ENCODE measurements at places on chromosomes 11 and 22. TPM values are rescaled to one million over a fixed set of nuclear protein-coding genes. Genes with fewer than 3 reads are reported as not detected.

DNA sequence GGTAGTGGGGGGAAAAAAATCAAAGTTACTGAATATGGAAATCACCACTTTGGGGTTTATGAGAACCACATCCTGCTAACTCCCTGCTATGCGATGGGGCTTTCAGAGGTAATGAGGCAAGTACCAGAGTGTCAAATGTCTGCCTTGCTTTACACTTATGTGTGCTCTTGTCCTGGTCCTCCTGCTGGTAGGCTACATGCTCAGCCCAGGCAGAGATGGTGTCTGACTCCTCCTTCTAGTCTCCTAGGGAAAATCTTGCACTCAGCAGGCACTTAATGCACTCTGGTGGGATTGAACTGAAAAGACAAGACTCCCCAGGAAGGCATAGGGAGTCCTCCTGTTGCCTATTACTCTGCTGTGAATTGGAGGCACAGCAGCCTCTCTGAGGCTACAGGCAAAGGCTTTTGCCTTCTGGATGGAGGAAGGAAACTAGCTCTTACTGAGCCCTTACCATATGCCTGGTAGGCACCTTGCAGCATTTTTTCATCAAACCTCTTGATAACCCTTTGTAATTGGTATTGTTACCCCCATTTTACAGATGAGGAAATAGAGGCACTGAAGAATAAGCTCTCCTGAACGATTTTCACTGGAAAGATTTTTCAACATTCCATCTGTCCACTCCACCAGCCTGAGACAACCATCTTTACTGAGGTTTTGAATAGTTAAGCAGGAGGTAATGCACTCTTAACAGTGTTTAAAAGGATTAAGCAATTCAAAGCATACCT lies 132.1 kb upstream of the PAX6 start:
- no peak for DNase-seq
- no peak overlapping the region for H3K4me3 ChIP-seq
- H3K27me3 ChIP-seq, result no peaks in the 10 kb centered on the region
- H3K4me1 ChIP-seq, result no peaks in the 10 kb centered on the region
- no peaks in the 10 kb centered on the region for H3K36me3 ChIP-seq
- no peak overlapping the region for H3K27ac ChIP-seq

DNA sequence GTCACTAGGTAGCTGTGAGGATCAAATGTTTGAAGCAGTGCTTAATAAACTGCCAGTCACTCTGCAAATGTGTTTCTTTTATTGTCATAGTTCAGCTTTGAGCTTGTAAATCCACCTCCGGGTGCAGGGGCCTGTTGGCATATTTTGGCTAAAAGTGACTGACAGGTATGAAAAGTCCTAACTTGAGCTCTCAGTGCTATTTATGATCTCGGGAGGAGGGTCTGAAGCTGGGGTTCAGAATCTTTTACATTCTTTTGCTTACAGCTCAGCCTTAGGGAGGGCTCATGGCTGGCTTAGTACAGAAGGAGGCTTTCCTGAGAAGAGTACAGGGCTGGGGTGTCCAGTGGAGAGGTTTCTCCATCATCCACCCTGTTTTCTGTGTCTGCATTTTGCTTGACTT lies 1.5 kb downstream of the ASPHD2 start:
- no peaks in the 10 kb centered on the region for H3K36me3 ChIP-seq
- H3K27me3 ChIP-seq, result no peaks in the 10 kb centered on the region
- H3K27ac ChIP-seq, result no peak overlapping the region
- H3K4me1 ChIP-seq, result no peaks in the 10 kb centered on the region
- DNase-seq, result no peak

DNA sequence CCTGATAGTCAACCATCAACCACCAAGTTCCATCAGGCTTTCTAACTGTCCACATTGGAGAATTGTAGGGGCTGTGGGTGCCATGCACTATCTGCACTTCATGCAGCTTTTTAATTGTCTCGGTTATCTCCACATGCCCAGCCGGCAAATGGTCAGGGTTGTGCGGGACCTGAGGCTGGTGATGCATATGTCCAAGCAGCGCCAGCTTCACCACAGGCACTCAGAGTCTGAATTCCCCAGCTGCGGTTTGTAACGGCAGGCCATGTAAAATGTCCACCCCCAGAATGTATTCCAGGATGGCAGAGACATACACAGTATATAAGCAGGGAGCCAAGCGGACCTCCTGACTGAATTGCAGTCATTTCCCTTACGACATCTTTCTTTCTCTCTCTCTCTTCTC lies 435.6 kb downstream of the DYNC2H1 start:
- H3K27ac ChIP-seq, result no peak overlapping the region
- H3K36me3 ChIP-seq, result no peaks in the 10 kb centered on the region
- no peaks in the 10 kb centered on the region for H3K27me3 ChIP-seq
- DNase-seq, result no peak
- H3K4me1 ChIP-seq, result no peaks in the 10 kb centered on the region

- no peaks in the 10 kb centered on the region for H3K36me3 ChIP-seq
- H3K27ac ChIP-seq, result no peak overlapping the region
Observed at GRCh38 chr11:93904716-93905115, 54.3 kb upstream of the VSTM5 start.

GRCh38 chr11:17415523-17416104 lies 27.2 kb upstream of the KCNJ11 start:
- H3K27me3 ChIP-seq, result no peaks in the 10 kb centered on the region
- no peak overlapping the region for H3K27ac ChIP-seq
- no peak for DNase-seq
- H3K4me3 ChIP-seq, result no peak overlapping the region
- H3K4me1 ChIP-seq, result no peaks in the 10 kb centered on the region

The FAM180B gene
- total RNA-seq, result not detected

- H3K36me3 ChIP-seq, result no peaks in the 10 kb centered on the region
- H3K4me1 ChIP-seq, result no peaks in the 10 kb centered on the region
- DNase-seq, result no peak
- no peak overlapping the region for H3K27ac ChIP-seq
Observed at GRCh38 chr22:33896575-33897447, 23.5 kb downstream of the LARGE1 start.

The BIK gene
- total RNA-seq, result 0.40 TPM

- no peaks in the 10 kb centered on the region for H3K36me3 ChIP-seq
- DNase-seq, result no peak
- H3K4me3 ChIP-seq, result no peak overlapping the region
- H3K27ac ChIP-seq, result no peak overlapping the region
Observed at GRCh38 chr11:112537846-112538330, 277.2 kb upstream of the PLET1 start.

GRCh38 chr11:95922536-95923438 lies 1.1 kb downstream of the MTMR2 start:
- H3K27me3 ChIP-seq, result no peaks in the 10 kb centered on the region
- peak overlapping the region; percentile 91 for H3K4me3 ChIP-seq
- peaks cover 7% of the 10 kb centered on the region for H3K4me1 ChIP-seq
- no peaks in the 10 kb centered on the region for H3K36me3 ChIP-seq
- peak overlapping the region; percentile 78 for H3K27ac ChIP-seq

The FGF4 gene
- not detected for total RNA-seq

DNA sequence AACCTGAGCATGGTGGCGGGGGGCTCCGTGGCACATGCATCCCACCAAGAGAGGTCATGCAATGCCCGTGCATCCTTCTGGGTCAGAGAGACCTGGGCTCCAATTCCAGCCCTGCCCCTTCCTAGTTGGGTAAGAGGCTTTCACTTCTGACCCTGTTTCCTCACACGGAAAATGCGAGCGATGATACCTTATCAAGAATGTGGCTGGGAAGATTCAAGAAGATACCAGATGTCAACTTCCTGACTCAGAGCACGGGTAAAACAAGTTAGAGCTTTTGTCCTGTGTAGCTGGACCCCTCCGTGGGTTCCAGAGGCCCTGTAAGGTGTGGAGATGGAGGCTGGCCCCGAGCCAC lies 8.7 kb upstream of the DGKZ start:
- H3K4me1 ChIP-seq, result no peaks in the 10 kb centered on the region
- no peak for DNase-seq
- no peak overlapping the region for H3K4me3 ChIP-seq
- no peaks in the 10 kb centered on the region for H3K36me3 ChIP-seq
- no peak overlapping the region for H3K27ac ChIP-seq

The UPK3A gene
- not detected for total RNA-seq

DNA sequence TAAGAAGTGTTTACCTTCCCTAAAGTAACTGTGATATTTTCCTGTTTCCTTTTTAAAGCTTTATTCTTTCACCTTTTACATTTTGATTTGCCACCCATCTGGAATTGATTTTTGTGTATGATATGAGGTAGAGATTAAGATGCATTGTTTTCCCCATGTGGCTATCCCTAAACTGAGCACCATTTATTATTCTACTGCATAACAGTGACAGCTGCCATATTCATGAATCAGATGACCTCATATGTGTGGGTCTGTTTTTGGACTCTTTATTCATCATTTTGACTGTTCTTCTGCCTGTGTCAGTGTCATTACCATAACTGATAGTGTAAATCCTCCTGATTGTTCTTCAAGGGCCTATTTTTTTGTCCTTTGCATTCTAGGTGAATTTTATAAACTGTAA lies 50.8 kb downstream of the HIPK3 start:
- no peak overlapping the region for H3K27ac ChIP-seq
- H3K4me3 ChIP-seq, result no peak overlapping the region
- no peaks in the 10 kb centered on the region for H3K36me3 ChIP-seq
- H3K4me1 ChIP-seq, result no peaks in the 10 kb centered on the region

The SOX10 gene
- not detected for total RNA-seq

The IL17REL gene
- not detected for total RNA-seq

The ARVCF gene
- total RNA-seq, result 40.9 TPM

GRCh38 chr22:47057916-47058585 lies 295.6 kb downstream of the TBC1D22A start:
- H3K4me1 ChIP-seq, result no peaks in the 10 kb centered on the region
- H3K27ac ChIP-seq, result no peak overlapping the region
- no peak overlapping the region for H3K4me3 ChIP-seq
- no peaks in the 10 kb centered on the region for H3K27me3 ChIP-seq
- DNase-seq, result peak; percentile 27

DNA sequence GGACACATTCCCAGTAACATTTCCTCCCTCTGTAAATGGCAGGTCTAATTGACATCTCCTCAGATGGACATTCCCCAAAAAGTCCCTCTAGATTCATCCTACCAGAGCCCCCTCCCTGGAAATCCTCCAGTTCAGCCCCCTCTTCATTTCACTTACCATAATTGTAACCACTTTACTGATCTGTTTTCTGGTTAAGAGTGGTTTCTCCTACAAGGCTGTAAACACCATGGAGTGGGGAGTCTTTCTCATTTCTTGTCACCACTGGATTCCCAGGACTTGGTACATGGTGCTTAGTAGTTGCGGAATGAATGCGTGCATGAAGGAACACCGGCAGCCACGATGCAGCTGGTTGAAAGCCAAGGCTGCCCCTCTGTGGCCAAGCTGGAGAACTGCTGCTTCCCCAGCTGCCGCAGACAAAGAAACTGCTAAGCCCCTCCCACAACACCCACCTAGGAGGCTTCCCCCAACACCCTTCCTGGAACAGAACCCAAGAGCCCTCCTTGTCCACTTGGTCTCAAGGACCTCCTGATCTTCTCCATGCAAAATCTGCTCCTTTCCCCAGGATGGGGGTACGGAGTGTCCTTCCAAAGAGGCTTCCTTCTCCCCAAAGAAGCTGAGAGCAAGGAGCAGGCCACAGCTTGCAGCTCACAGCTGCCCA lies 18.6 kb upstream of the SCARF2 start:
- H3K27ac ChIP-seq, result no peak overlapping the region
- DNase-seq, result peak; percentile 80

The SCGB1A1 gene
- not detected for total RNA-seq

- no peak for DNase-seq
- H3K27ac ChIP-seq, result no peak overlapping the region
- no peak overlapping the region for H3K4me3 ChIP-seq
- H3K4me1 ChIP-seq, result no peaks in the 10 kb centered on the region
- H3K36me3 ChIP-seq, result no peaks in the 10 kb centered on the region
Observed at GRCh38 chr11:96361778-96362177, 18.8 kb upstream of the MAML2 start.

GRCh38 chr22:47030143-47030661 lies 267.8 kb downstream of the TBC1D22A start:
- no peak overlapping the region for H3K4me3 ChIP-seq
- no peaks in the 10 kb centered on the region for H3K4me1 ChIP-seq
- H3K27ac ChIP-seq, result no peak overlapping the region
- no peaks in the 10 kb centered on the region for H3K27me3 ChIP-seq

DNA sequence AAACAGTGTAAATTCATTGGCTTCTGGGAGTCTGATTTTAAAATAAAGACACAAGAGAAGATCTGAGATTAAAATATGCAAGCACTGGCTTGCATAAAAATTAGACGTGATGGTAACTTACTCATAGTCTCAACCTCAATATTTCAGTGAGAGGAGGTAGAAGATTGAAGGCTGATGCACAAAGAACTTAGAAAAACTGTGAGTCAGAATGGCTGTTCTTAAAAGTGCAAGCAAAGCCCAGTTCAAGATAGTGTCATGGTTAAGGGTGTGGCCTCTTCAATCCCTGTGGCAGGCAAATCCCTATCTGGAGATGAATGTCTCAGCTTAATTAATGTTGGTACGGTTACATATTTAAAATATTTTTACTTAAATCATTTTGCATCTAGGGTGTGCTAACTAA lies 33.6 kb upstream of the FIBIN start:
- H3K27ac ChIP-seq, result no peak overlapping the region
- no peaks in the 10 kb centered on the region for H3K27me3 ChIP-seq
- DNase-seq, result no peak
- H3K4me1 ChIP-seq, result no peaks in the 10 kb centered on the region
- H3K4me3 ChIP-seq, result no peak overlapping the region

DNA sequence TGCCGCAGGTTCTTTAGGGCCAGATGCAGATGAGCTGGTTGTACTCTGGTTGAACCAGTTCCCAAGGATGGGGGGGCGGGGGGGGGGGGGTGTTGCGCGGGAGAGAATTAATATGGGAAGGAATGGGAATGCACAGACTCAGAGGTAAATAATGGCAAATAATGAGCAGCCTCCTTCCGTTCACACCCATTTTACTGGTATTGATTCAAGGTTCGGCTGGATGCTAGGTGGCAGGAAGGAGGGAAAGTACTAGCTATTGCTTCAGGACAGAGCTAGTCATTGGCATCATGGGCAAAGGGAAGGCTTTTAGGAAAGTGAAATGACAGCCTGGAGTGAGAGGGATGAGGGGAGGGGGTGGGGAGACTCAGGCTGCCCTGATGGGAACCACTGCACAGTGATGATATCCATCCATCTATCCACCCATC lies at the start of gene VSTM5:
Gene VSTM5 (minus strand): TSS at position 25 of the 425 bp plus-strand sequence. CDS start 116 bp downstream, outside the sequence.
- no peaks in the 10 kb centered on the region for H3K4me1 ChIP-seq
- no peaks in the 10 kb centered on the region for H3K36me3 ChIP-seq
- no peak for DNase-seq
- H3K4me3 ChIP-seq, result peak within 1 kb of the TSS; percentile 48

The CRYBB3 gene
- total RNA-seq, result not detected
